ENCODE measurements at places on chromosomes 6 and 20.
A peak's percentile ranks its signal among the peaks of the same experiment; 100 is the strongest.

- no peak for DNase-seq
These were observed 229.3 kb downstream of the SYNDIG1 start for GRCh38 chr20:24698706-24699206.

- DNase-seq: no peak
These were observed 15.2 kb upstream of the MLN start for GRCh38 chr6:33819021-33819420.

GRCh38 chr20:16104783-16105182 lies 468.5 kb downstream of the KIF16B start:
- no peak for DNase-seq

DNA sequence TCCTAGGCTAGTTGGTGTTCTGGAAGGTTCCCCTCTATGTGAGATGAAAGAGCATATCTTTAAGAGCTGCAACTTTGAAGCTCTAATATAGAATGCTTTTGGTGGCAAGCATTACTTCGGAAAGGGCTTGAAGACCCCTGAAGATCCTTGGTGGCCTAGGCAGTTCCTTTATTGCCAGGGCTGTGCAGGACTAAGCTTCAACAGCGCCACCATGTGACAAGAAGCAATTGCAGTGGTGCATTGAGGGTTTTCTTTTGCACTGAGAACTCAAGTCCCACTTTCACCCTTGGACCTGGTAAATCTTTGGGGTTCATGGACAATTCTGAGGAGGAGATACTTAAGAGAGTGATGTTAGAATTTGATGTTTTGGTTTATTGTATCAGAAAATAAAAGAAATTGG lies 237.4 kb upstream of the GMDS start:
- DNase-seq: no peak

- DNase-seq: no peak
These were observed 67.2 kb downstream of the SLC22A1 start for GRCh38 chr6:160188773-160189172.

DNA sequence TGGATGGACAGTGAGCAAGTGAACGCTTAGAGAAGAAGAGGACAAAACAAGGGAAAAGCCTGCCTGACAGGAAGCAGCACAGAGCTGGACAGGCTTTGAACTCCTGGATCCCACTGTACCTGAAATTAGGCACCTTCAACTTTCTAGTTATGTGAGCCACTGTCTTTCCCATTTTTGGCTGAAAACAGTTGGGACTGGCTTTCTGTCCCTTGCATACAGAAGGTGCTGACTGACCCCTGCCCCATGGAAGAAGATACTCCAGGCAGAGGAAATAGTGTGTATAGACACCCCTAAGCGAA lies 122.8 kb downstream of the CEBPB start:
- DNase-seq: no peak

DNA sequence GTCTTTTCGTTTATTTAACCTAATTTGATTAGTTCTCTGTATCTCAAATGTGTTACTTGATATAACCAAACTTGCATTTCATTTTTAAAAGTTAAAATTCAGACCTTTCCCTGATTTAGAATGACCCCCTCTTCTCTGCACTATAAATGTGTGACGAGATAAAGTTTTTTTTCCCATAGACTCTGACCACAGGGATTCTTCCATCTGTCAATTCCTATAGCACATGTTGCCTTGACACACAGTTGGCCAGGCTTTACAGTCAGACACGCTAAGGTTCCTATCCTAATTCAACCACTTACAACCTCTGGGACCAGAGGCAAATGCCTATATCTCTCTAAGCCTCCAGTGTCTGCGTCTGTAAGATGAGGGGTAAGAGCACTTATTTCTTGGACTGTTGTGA lies 40.6 kb downstream of the KCNS1 start:
- no peak for DNase-seq

GRCh38 chr20:58841539-58842264 lies 9.0 kb downstream of the GNAS-AS1 start:
- no peak for DNase-seq

GRCh38 chr6:42279966-42280629 lies 62.4 kb upstream of the MRPS10 start:
- peak; percentile 80 for DNase-seq

DNA sequence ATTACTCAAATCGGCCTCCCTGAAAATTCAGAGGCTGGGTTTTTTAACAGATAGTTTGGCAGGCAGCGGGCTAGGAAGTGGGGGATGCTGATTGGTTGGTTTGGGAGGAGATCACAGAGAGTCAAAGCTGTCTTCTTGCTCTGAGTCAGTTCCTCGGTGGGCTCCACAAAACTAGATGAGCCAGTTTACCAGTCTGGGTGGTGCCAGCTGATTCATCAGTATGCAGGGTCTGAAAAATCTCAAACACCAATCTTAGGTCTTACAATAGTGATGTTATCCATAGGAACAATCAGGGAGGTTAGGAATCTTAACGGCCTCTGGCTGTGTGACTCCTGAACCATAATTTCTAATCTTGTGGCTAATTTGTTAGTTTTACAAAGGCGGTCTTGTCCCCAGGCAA lies 190.7 kb downstream of the C6orf118 start:
- no peak for DNase-seq

GRCh38 chr6:28767691-28768090 lies 156.1 kb downstream of the TRIM27 start:
- DNase-seq: no peak

GRCh38 chr20:45032276-45032675 lies 66.0 kb downstream of the STK4 start:
- DNase-seq: no peak

GRCh38 chr6:111854683-111855082 lies 18.6 kb downstream of the FYN start:
- no peak for DNase-seq

- no peak for DNase-seq
These were observed 187.8 kb downstream of the OGFRL1 start for GRCh38 chr6:71476371-71476770.

- no peak for DNase-seq
These were observed 115.1 kb downstream of the OTOR start for GRCh38 chr20:16863303-16863702.

GRCh38 chr6:170063431-170063830 lies 227.4 kb downstream of the DLL1 start:
- peak; percentile 34 for DNase-seq
